ENCODE measurements at places on chromosomes 2 and 18.

DNA sequence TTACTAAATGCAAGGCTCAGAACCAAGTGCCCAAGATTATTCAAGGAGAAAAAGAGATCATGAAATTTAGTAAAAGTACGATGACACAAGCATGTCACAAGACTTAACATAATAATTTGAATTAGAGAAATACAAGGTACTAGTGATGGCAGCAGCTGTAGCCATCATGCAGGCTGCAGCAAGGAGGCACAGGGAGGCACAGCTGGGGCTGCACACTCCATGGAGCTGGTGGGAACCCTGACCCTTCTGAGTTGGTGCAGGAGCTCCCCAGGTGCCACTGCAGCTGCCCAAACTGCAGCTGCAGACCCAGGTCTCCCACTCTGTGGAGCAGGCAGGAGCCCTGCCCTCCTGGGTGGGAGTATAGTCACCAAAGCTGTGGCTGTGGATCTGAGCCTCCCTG is 46.0 kb downstream of the COL3A1 start:
- DNase-seq, result no peak

DNA sequence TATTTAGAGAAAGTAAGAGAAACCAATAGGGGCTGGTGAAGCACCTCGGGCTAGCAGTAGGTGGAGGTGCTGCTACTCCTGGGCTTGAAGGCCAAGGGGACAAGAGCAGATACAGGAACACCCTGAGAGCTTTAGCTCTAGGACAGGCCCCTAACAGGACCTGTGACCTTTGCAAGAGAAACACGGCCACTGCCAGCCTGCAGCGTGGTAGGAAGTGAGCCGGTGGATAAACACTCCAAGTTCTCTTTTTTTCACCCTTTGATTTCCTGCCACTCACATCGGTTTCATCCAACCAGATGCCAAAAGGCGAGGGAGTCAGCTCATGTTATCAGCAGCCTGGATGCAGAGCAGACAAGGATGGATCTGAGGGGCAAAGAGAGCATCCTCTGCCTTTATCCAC is 66.8 kb upstream of the SPRED2 start:
- DNase-seq, result no peak

- no peak for DNase-seq
These were observed 1674.1 kb upstream of the TMEFF2 start for GRCh38 chr2:193868833-193869232.

DNA sequence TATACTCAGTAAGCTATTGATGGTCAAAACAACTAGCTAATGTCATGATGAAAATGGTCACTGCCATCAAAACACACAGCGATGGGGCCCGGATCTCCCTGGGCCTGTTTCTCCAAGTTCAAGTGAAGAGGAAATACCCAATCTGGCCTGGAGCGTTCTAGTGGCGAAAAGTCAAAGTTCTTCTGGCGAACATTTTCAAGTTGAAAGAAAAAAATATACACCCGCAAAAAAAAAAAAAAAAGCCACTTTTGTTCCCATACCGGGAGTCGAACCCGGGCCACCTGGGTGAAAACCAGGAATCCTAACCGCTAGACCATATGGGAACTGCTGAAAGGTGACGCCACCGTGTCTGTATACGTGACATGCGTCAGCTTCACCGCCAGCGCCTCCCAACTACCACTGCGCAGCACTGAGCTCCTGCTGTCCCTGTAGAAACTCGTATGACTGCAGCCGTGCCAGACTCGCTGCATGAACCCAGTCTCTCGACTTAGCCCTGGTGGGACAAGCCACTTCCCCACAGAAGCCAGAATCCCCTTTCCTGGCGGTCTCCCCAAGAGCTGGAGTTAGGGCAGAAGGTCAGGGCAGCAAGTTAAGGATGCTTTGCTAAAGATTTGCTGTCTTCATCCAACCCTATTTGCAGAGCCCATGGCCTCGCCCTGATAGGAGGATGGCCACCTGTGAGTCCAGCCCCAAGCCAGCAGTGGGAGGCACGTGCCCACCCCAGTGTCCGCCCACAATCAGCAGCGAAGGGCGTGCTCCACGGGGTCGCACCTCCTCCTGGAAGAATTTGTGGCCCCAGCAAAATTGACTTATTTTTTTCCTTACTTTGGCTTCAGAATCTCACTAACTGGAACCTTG is 5.6 kb upstream of the IMP4 start:
- no peak for DNase-seq

DNA sequence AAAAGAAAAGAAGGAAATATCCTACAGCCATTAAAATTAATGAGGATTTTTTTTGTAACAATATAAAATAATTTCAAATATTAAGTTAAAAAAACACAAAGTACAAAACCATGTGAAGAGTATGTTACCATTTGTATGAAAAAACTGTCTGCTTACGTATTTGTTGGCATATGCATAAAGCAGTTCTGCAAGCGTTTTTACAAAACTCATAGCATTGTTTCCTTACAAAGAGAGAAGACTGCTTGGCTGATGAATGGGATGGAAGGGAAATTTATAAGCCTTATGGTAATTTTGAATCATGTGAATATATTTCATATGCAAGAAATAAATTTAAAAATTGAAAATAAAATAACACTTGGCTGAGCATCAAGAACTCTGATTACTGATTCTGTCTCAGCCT is 63.1 kb downstream of the METTL4 start:
- no peak for DNase-seq

DNA sequence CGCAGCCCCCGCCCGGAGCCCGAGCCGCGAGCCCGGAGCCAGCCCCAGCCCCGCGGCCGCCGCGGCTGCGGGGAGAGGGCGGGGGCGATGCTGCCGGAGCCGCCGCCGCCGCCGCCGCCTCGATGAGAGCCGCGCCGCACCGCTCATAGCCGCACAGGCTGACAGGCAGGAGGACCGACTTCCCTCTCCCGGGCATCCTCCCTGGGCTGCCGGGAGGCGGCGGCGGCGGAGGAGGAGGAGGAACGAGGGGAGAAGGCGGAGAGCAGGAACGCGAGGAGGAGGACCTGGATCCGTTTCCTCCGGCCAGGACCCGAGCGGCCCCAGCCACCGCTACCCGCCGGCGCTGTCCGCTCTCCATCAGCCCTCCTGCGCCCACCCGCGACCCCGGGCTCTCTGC is 370 bp downstream of the KLHL29 start:
- DNase-seq, result no peak

Measured in NCI-H1417 treated with DMSO at 0.1 percent for 48 hours (cell line).